ENCODE measurements at places on chromosomes 13 and 19. TPM values are rescaled to one million over a fixed set of nuclear protein-coding genes. Genes with fewer than 3 reads are reported as not detected.

Gene ZIM2
- total RNA-seq = not detected

Gene PSPN
- total RNA-seq = 1.2 TPM

Gene UQCRFS1
- 33.2 TPM for total RNA-seq

Gene FFAR2
- not detected for total RNA-seq

Gene MZT1
- total RNA-seq = 19.9 TPM

Gene CC2D1A
- 52.4 TPM for total RNA-seq

Gene CEACAM7
- not detected for total RNA-seq

Gene NCR1
- total RNA-seq = 0.72 TPM

Gene LENG1
- 23.2 TPM for total RNA-seq

Gene PCSK4
- total RNA-seq = 0.98 TPM
